ENCODE measurements at places on chromosomes 5 and 9.
A peak's percentile ranks its signal among the peaks of the same experiment; 100 is the strongest.

- no peak for DNase-seq
Observed at GRCh38 chr9:3361116-3361515, 164.7 kb downstream of the RFX3 start.

GRCh38 chr5:140339636-140340035 lies 6.8 kb downstream of the HBEGF start:
- peak; percentile 13 for DNase-seq

DNA sequence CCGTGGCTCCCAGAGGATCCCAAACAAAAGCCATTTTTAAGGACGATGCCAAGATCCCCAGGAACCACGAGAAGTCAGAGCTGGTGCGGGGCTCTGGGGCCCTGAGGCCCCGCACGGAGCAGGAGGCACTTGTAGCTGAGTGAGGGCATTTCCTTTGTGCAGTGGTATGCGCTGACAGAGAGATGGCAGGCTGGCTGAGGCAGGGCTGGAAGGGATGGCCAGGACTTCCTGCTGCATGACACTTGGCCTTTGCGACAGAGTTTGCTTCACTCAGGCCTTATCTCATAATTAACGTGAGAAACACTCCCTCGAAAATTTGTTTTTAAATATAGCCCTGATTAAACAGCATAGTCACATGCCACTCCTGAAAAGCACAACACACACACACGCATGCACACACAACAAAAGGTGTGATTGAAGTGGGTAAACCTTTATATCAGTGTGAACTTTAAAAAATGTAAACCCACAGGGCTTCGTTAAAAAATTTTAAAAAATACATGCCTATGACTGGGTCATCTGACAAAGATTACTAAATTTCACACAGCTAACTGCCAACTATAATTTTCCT lies 536.6 kb downstream of the PDE4D start:
- no peak for DNase-seq

GRCh38 chr9:130119519-130120298 lies 52.5 kb upstream of the NCS1 start:
- no peak for DNase-seq

DNA sequence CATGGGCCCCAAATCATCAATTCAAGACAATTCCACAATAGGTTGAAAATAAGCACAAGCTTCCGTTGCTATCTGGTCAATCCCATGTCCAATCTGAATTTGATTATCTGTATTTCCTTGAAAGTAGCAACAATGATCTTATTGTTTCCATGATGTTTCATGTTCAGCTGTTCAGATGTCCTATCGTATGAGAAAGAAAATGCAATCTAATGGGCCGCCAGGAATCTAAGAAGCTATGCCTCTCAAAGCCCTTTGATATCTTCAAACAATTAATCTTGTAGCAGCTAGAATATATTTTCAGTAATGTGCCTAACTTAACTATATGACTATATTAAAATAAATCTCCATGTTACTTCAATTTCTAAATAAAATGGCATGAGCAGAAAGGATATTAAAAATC lies 32.1 kb upstream of the ALDOB start:
- DNase-seq = no peak

DNA sequence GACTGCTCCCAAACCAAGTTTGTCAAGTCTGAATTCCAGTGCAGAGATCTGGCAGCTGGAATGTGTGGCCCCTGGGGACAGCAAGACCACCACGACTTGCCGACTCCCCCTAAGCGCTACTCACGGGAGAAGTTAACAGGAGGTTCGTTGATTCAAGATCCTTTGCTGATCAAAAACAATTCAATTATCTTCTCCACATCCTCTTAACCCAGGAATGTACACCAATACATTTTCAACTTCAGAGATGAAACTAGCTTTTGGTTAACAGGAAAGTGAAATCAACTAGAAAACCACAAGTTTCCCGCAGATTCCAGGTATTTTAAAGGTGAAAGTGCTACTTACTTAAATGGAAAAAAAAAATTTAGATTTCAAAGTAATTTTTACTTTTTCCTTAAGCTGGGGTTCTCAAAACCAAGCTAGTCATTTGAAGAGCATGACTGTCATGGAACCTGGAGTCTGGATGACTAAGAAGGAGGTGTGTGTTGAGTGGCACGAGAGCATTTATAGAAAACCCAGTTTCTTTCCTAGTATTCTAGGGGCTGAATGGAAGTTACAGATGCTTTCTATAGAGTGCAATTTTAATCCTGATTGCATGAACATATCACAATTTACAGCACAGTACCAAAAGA lies 257.5 kb upstream of the PANK3 start:
- DNase-seq = peak; percentile 78

DNA sequence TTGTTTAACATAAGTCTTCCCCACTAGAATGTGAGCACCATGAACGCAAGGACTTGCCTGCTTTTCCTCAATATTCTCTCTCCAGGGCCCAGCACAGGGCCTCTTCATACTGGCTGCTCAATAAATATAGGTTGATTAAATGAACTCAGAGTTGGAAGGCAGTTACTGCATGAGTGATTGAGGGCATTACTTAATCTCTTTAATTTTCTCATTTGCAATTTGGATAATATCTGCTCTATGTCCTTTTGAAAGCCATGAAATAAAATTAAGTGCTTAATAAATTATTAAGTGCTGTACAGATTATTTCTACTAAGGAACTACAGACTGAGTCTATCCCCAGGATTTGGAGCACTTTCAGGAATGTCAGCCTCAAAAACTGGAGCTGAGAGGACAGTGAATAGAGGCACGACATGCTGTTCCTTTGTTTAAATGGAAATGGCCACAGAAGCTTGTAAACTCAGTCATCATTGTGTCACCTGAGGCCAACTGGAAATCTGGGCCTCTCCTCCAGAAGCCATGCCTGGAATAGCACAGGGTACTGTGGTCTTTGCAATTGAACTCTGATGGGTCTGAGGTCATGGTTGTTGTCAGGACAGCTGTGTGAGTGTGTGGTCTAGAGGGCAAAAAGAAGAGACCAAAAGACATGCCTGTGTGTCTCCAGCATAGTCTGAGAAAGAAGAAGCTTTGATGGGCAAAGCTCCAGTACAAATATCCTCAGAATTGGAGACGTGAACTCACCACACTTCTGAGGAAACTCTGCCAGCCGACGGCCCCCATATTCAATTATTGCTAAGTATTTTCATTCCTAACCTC lies 86.1 kb downstream of the SH3TC2 start:
- no peak for DNase-seq

DNA sequence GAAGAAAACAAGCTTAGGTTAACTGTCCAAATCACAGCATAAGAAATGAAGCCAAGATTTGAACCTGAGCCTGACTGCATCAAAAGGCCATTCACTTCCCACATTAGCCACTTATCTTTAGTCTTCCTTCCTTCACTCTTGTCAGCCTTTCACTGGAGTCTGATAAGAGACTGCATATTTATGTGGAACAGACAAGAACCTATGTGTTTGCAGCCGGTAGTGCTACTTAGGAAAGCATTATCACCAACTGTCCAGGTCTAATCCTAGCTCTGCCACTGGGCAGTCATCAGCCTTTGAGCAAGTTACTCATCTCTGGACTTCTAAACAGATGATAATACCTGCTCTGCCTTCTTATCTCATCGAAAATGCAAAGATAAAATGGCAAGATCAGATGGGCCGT lies 12.1 kb upstream of the ATP6V0E1 start:
- DNase-seq = no peak

GRCh38 chr5:9820691-9821449 lies 190.7 kb upstream of the TAS2R1 start:
- DNase-seq = no peak

- DNase-seq = no peak
Observed at GRCh38 chr5:176152191-176152929, 85.9 kb upstream of the SIMC1 start.

- no peak for DNase-seq
Observed at GRCh38 chr5:119359737-119360413, 4.1 kb downstream of the TNFAIP8 start.

GRCh38 chr5:76402886-76403765 lies at the start of gene IQGAP2:
Gene IQGAP2, plus strand, starts transcription at chr5:76403285. Its CDS starts 261 bp downstream, at chr5:76403546.
- peak; percentile 86 for DNase-seq
